NCI-H524 (cell line): ENCODE measurements at places on chromosomes 6 and 20.

DNA sequence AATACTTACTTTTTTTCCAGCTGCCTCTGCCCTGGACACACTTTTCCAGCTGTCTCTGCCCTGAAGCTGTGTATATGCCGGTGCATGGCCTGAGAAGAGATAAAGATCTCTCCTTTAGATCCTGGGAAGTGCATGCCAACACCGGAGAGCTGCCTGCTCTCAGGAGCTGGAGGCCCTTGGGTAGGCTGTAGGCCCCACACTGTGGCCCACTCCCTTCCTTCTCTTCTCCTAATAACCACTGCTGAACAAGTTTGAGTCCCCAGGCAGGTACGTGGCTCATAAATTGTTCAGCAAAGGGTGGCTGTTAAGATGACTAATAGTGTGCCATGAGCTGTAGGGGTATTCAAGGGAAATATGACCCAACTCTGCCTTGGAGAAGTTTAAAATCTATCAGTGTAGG, 102.5 kb downstream of the CD24 start:
- DNase-seq = no peak

DNA sequence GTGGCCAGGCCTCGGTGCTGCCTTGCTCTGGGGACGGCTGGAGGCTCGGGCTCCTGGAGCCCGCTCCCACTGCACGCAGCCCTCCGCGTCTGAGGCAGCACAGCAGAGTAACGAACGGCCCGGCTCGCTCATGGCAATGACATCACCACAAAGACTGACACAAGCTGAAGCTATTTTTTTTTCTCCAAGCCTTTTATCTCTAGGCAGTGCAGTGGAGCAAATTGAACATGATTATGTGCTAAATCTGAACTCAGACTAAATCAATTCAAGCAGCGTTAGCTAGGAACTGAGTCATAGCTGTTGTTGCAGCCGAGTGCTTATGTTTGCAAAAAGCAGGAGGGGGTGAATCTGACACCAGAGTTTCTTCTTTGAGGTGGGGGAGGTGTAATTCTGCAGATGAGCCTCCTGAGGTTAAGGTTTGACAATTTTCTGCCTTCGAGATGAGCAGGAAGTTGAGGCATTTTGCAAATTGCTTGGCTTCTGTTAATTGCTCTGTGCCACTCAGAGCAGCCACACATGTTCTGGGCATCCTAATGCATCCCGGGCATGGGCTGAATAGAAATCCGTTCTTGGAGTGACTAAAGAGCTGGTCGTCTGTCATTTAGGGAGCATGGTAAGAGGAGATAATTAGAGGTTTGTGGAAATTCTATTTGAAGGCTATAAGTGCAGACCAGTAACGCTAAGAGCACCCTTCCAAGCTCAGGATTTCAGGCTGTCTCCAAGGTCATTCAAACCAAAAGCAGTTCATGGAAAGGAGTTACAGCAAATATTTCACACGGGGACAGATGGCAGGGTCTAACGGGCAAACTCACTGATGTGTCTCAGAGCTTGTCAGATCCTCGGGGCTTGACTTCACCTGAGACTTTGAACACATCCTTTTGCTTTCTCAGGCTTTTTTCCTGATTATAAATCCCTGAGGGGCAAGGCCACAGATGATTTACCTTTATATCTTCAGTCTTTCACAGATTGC, 155.1 kb upstream of the ENPP5 start:
- peak; percentile 4 for DNase-seq

GRCh38 chr20:14955399-14955798, 618.0 kb upstream of the FLRT3 start:
- DNase-seq = no peak

GRCh38 chr20:31841928-31842327, 3.5 kb downstream of the FOXS1 start:
- no peak for DNase-seq

GRCh38 chr20:61960836-61961235, 104.8 kb downstream of the TAF4 start:
- no peak for DNase-seq

DNA sequence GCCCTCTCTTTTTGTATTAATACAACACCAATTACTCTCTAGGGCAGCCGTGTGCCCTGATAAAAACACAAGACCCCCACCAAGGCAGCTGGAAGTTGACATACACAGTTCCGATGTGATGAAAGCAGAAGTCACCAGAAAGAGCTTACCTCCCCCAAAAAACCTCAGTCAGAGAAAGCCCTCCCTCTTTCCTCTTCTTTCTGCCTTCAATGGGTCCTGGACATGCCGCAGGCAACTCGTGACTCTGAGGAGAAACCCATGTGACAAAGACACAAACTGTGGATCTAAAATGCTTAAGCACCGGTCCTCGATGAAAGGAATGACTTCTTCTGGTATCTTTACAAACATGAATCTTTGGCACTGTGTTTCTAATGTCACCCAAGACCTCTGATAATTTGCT, 117.7 kb upstream of the CCDC28A start:
- no peak for DNase-seq

GRCh38 chr20:44481719-44482416, 6.2 kb downstream of the TTPAL start:
- DNase-seq = no peak

DNA sequence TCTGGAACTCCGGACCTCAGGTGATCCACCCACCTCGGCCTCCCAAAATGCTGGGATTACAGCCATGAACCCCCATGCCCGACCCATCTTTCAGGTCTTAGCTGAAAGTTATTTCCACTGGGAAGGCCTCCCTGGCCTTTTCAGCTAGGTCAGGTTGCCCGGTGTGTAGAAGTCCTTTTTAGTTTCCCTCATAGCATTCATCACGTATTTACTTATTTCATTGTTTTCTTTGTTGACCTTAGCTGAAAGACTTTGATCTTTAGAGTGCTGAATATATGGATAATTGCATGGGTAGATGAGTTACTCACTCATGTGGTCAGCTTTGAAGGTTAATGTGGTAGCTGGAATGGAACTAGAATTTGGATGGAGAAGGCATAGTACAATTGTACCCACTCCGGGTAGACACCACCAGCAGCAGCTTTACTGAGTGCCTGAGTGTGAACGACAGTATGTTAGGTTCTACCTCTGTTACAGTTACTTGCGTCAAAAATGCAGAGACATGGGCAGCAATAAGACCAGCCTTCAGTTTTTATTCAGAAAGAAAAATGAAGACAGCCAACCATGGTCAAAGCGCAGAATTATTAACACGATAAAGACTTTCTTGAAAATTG, 9.1 kb downstream of the KIZ start:
- no peak for DNase-seq

DNA sequence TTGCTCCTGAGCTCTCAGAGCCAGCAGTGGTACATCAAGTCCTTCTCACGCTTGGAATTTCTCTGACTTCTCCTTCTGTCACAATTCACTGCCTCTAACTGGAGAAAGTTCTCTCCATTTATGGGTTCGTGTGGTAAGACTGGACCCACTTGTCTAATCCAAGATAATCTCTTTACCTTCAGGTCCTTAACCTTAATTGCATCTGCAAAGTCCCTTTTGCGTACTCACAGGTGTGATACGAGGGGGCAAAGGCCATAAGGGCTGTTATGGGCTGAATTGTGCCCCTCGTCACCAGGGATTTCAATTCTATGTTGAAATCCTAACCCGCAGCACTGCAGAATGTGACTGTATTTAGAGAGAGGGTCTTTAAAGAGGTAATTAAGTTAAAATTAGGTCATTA, 27.5 kb upstream of the TBC1D22B start:
- no peak for DNase-seq

GRCh38 chr6:126170433-126170832, 169.5 kb upstream of the CENPW start:
- no peak for DNase-seq

- DNase-seq = no peak
Measured at GRCh38 chr6:106097411-106098231, 11.5 kb downstream of the PRDM1 start.

- peak; percentile 79 for DNase-seq
Measured at GRCh38 chr6:17584241-17584803, 15.8 kb upstream of the FAM8A1 start.

DNA sequence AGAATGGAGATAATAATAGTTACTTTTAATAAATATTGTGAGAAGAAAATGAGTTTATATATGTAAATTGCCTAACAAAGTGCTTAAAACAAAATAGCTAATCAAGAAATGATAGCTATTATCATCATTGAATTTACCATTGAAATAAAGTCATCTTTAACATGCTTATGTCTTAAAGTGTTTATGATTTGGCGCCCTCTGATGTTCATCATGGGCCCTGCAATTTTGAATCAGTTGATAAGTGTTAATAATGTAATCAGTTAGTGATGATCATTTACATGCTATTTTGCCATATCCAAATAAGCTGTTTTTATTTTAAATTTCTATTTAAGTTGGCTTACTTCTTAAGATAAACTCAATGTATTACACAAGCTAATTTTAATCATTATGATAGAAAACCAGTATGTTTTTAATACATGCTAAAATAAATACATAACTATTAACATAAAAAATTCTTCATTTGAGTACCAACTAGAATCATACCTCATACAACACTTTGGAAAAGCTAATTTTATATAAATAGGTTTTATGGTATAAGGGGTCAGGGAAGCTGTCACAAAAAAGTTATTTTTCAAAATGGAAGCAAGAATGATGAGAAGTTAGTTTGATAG, 39.2 kb upstream of the TPD52L1 start:
- peak; percentile 42 for DNase-seq

- no peak for DNase-seq
Measured at GRCh38 chr6:156306531-156306930, 470.6 kb upstream of the ARID1B start.
